Activated T-helper 1 cell treated with anti-CD3 and anti-CD28 coated beads, Interleukin-12 subunit alpha, Interleukin-12 subunit beta, Interleukin-2, Interleukin-4 antibody, amounts not matched to agents 30 ng/mL and 10 ng/mL and 1 ng/mL, durations not matched to agents 14 hours and 24 hours and 36 hours (primary cell): ENCODE measurements at places on chromosomes 16 and 17.

GRCh38 chr17:77011173-77012011 lies 129.4 kb upstream of the SEC14L1 start:
- no peak for DNase-seq

DNA sequence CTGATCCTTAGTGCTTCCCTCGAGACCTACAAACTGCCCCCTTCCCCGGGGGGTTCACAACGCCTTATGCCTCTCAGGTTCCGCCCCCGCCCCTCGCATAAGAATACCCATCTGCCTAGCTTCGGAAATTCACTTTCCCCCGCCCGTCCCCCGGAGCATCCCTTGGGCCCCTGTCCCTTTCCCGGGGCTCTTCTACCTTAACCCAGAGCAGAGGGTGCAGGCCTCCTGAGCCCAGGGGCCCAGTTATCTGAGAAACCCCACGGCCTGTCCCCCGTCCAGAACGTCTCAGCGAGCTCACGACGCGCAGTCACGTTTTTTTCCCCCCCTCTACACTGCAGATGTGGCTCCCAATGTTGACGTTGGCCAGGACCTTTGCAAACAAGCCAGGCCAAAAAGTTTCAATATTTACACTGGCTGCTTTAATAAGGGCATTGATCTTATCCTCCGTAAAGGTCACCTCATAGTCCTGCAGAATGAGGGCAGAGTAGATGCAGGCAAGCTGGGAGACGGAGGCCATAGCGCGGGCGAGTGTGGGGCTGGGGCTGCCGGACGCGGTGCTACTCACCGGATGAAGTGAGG lies 1.4 kb upstream of the NBR1 start:
- no peak for DNase-seq

- no peak for DNase-seq
Measured at GRCh38 chr16:47073223-47074155, 70.3 kb downstream of the NETO2 start.

DNA sequence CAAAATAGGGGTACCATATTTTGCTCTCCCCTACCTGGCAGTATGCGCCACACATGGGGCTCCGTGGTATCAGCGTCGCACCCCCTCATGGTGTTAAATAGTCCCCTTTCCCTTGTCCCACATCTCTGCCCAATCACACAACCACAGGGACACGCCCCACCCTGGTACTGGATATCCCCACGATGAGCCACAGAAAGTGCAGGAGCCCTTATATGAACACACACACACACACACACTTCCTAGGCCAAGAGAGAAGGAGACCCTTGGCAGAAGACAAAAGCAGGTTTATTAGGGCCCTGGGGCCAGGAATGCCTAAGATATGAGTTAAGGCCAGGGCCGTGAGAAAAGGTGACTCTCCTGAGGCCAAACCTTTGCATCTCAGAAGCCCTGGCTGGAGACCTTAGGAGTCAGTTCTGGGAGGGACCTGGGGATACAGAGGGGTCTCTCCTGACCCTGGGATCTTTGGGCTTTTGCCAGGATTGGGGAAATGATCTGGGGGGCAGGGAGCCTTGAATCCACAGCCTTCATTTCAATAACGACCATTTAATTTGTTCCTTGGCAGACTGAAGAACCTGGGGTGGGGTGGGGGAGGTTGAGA lies 11.6 kb downstream of the COPZ2 start:
- no peak for DNase-seq

DNA sequence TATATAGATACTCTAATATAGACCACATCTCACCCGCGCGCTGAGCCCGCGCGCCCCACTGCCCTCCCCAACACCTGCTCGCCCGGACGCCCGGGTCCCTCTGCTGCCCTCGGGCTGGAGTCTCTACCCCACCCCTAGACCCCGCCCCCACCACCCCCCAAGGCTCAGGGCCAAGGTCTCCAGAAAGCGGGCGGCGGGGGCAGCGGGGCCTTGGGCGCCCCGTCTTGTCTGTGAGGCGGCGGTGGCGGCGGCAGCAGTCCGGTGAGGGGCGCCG lies 2.6 kb downstream of the HES7 start:
- no peak for DNase-seq

- DNase-seq: no peak
Measured at GRCh38 chr16:35631261-35631945, 2172.0 kb downstream of the TP53TG3F start.

DNA sequence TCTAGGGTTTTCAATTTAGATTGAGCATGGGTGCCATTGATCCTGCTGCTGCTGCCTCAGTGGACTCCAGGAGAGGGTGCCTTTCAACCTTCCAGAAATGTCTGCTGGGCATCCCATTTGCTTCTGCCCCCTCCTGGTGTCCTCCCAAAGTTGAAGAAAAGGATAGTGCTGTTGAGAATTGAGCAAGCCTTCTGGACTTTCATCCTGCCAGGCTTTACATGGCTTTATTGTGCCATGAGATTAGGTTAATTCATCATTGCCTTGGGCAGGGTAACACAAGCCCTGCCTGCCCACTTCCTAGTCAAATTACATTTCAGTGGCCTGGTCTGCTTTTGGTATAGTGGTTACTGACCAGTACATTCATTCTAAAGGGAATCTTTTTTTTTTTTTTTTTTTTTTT lies 17.9 kb upstream of the TANGO6 start:
- DNase-seq: no peak

DNA sequence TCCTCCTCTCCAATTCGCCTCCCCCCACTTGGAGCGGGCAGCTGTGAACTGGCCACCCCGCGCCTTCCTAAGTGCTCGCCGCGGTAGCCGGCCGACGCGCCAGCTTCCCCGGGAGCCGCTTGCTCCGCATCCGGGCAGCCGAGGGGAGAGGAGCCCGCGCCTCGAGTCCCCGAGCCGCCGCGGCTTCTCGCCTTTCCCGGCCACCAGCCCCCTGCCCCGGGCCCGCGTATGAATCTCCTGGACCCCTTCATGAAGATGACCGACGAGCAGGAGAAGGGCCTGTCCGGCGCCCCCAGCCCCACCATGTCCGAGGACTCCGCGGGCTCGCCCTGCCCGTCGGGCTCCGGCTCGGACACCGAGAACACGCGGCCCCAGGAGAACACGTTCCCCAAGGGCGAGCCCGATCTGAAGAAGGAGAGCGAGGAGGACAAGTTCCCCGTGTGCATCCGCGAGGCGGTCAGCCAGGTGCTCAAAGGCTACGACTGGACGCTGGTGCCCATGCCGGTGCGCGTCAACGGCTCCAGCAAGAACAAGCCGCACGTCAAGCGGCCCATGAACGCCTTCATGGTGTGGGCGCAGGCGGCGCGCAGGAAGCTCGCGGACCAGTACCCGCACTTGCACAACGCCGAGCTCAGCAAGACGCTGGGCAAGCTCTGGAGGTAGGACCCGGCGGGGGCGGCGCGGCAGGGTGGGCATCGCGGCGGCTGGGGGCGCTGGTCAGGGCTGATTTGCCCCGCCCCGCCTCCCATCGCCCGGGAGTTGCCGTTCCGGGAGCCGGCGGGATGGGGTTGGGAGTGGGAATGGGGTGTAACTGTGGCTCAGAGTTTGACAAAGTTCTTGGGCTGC lies 567 bp downstream of the SOX9 start:
- DNase-seq: no peak

DNA sequence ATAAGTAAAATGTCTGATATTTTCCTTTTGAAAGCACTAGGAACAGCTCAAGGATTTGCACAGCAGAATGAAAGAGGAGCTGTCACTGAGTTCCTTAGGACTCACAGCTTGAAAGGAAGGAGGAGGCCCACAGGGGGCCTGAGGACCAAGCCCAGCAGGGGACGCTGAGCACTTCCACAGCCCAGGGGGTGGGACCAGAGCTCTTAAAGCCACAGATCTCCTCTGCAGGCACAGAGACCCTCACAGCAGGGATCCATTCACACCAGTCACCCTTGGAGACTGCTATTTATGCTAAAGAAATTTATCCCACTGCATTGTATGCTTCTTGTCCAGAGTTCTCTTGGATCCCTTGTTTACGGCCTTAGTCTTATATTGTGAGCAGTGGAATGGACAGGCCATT lies 253.3 kb downstream of the STX8 start:
- no peak for DNase-seq

DNA sequence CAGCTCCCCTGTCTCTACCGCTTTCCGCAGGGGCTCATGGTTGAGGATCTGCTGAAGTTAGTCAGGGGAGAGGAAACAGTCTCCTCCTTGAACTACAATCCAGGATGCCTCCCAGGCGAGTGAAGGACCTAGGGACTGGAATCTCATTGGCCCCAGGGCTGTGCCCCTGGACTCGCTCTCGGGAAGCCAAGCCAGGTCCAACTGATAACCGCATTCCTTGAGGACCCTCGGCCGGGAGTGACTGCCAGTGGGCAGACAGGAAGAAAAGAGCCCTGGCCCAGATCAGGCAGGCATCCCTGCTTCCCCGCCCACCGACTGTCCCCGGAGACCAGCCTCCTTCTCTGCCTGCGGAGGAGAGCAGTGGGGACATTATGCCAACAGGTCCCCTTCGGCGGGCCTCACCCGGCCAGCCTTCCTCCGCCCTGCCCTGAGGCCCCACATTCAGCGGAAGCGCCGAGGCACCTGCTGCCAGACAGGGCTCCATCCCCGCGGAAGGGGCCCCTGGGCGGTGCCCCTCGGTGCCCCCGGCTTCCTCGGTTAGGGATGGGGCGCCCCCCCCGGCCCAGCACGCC lies 776 bp downstream of the LRRC75A start:
- no peak for DNase-seq

- DNase-seq: no peak
Measured at GRCh38 chr17:72554508-72554907, 433.7 kb downstream of the SOX9 start.

DNA sequence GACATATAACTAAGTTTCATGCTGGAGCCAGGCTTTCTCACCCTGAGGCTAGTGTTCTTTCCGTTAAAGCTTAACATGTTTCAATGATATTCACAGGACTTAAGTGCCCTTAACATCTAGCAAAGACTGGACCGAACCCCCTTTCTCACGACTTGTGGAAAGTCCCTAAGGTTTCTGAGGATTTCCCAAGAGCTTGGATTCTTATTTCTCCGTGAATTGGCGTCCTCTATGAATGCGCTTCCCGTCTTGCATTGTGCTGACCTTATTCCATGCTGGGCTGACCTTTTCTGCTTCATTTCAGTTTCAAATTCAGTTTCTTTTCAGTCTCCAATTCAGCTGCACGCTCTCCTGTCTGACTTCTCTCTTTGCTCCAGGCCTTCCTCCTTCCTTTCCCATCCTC lies 206.4 kb downstream of the HS3ST3A1 start:
- no peak for DNase-seq

GRCh38 chr17:39999067-39999466 lies 16.2 kb upstream of the CSF3 start:
- DNase-seq: no peak

DNA sequence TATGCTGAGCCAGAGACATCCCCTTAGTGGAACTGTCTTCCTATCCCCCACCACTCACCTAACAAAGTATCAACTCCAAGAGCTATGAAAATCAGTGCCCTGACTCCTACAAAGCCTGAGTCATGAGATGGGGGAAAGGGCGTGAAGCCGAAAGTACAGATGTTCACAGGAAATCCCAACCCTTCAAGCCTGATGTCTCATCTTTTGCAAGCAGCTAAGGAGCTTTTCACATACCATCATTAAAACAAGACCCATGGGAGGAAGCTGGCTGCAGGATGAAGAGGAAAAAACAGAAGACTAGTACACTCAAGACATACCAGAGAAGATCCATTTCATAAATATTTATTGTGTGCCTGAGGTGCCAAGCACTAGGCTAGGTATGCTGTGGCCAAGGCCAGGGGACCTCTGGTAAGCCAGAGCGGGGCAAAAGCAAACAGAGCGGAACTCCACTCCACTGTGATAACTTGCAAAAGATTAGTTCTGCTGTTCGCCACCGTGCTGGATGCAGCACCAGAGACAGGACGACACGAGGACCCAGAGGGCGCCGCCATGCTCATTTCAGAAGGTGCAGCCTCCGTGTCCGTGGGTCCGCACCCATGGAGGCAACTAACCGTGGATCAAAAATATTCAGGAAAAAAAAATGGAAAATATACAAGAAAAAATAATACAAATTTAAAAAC lies 4.5 kb upstream of the MNT start:
- no peak for DNase-seq

DNA sequence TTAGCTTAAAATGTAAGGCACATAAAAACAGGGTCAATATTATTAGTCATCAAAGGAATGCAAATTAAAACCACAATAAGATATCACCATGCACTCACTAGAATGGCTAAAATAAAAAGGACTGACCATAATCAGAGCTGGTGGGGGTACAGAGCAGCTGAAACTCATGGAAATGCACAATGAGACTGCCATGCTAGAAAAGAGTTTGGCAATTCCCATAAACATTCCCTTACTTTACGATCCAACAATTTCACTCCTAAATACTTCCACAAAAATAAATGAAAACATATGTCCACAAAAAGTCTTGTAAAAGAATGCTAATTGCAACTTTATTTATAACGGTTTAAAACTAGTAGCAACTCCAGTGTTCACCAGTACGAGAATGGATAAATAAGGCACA lies 36.1 kb upstream of the ERCC4 start:
- DNase-seq: no peak

DNA sequence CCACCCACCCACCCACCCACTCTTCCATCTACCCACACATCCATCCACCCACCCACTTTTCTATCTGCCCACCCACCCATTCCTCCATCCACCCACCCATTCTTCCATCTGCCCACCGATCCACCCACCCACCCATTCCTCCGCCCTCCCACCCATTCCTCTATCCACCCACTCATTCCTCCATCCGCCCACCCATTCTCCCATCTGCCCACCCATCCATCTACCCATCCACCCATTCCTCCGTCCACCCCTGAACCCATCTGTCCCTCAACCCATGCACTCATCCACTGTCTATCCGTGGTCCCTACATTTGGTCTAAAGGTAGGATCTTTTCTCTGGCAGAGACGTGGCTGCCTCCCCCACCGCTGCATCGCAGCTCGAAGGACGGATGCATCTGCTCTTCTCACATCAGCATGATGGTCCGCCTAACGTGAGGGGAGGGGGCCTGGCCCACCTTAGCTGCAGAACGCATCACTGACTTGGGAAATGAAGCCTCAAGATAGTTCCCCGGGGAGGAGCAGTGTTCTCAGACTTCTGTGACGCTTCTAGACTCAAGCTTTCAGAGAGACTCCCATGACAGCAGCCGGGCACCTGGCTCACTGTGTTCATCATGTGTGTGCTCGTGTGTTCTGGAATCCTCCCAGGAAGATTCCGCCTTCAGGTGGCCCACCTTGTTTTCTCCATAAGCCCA lies 17.2 kb upstream of the GSE1 start:
- no peak for DNase-seq

- DNase-seq: no peak
Measured at GRCh38 chr16:86618431-86619238, 40.3 kb downstream of the FOXL1 start.

GRCh38 chr17:7466639-7467341 lies 12.6 kb downstream of the ZBTB4 start:
- DNase-seq: no peak

DNA sequence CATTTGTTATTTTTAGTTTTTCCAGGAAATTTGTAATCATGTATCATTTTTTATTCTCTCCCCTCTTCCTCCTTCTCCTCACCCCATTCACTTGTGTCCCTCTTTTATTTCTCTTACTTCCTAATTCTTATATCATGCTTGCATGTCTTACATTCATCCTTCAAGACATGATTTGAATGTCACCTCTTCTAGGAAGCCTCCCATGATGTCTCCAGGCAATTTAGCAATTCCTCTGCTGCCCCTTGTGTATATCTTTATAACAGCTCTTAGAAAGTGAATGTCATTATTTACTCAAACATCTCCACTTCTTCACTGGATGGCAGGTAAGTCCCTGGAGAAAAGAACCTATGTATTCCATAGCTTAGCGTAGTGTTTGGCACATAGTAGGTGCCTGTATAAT lies 7.8 kb downstream of the HNF1B start:
- no peak for DNase-seq
